Neural crest cell (in vitro differentiated cells): ENCODE measurements at places on chromosomes 16 and 17. TPM values are rescaled to one million over a fixed set of nuclear protein-coding genes. Genes with fewer than 3 reads are reported as not detected.

Gene GFOD2
- total RNA-seq, result 33.8 and 34.3 TPM in 2 replicates

Gene PRSS27
- total RNA-seq, result 5.3 and 7.8 TPM in 2 replicates

Gene SMYD4
- total RNA-seq, result 29.3 and 32.2 TPM in 2 replicates

Gene MYLK3
- 0.33 and 1.0 TPM in 2 replicates for total RNA-seq

Gene KRTAP2-3
- not detected in 2 replicates for total RNA-seq

Gene TIMM22
- 18.7 and 19.5 TPM in 2 replicates for total RNA-seq

Gene CALB2
- total RNA-seq, result not detected in 2 replicates

Gene KRTAP1-5
- not detected in 2 replicates for total RNA-seq

Gene ZNF771
- 17.5 and 18.9 TPM in 2 replicates for total RNA-seq

Gene BAHCC1
- total RNA-seq, result 57.4 and 61.3 TPM in 2 replicates

Gene TMEM220
- 5.0 and 5.1 TPM in 2 replicates for total RNA-seq

Gene CTRL
- 2.5 and 3.0 TPM in 2 replicates for total RNA-seq

Gene COX10
- total RNA-seq, result 19.3 and 21.6 TPM in 2 replicates
